ENCODE measurements at places on chromosomes 4 and X.

GRCh38 chr4:88158489-88159228 is at the start of gene ABCG2:
ABCG2 (minus strand) TSS chr4:88158639; CDS start chr4:88139995, 18,644 bp downstream.
- H3K36me3 ChIP-seq: no peaks in the 10 kb centered on the region
- H3K27ac ChIP-seq: peak within 1 kb of the TSS; percentile 72
- no peaks in the 10 kb centered on the region for H3K27me3 ChIP-seq
- peak within 1 kb of the TSS; percentile 71 for H3K4me3 ChIP-seq
- peak; percentile 68 for DNase-seq

DNA sequence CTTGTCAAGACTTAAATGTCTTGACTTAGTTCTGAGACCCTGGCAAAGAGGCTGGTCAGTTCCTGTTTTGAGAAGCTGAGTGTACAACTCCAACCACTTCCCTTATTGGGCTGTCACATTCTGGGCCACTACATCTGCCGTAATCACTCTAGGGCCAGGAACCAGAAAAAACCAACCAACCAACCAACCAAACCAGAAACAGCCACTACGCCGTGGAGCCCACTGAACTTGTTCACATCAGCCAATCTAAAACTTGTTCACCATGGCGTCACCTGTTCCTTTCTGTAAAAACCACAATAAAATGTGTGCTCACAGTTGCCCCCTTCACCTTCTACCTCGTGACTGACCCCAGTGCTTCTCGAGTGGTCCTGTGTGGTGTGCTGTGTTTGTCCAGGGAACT is 107.3 kb downstream of the JADE1 start:
- peaks cover 8% of the 10 kb centered on the region for H3K4me1 ChIP-seq
- peak overlapping the region; percentile 59 for H3K27ac ChIP-seq
- H3K4me3 ChIP-seq: no peak overlapping the region
- peak; percentile 56 for DNase-seq

DNA sequence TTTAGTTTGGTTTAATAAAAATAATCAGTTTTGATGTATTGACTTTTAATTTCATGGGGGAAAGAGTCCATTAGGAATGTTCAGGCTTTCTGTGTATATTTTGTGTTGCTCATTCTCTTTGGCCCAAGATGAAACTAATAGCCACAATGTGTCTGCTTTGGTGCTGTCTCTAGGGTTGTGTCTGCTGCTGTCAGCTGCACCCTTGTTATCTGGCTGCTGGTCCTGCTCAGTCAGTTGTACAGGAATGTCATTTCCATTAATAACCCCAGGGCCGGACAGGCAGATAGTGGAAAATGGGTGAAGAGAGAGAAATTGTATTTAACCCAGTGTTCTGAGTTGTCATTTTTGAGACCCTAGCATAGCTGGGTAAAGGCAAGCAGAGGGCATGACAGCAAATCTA is 115.1 kb downstream of the PHEX start:
- H3K27ac ChIP-seq: no peak overlapping the region
- no peaks in the 10 kb centered on the region for H3K4me1 ChIP-seq
- H3K27me3 ChIP-seq: no peaks in the 10 kb centered on the region
- DNase-seq: no peak
- no peak overlapping the region for H3K4me3 ChIP-seq

DNA sequence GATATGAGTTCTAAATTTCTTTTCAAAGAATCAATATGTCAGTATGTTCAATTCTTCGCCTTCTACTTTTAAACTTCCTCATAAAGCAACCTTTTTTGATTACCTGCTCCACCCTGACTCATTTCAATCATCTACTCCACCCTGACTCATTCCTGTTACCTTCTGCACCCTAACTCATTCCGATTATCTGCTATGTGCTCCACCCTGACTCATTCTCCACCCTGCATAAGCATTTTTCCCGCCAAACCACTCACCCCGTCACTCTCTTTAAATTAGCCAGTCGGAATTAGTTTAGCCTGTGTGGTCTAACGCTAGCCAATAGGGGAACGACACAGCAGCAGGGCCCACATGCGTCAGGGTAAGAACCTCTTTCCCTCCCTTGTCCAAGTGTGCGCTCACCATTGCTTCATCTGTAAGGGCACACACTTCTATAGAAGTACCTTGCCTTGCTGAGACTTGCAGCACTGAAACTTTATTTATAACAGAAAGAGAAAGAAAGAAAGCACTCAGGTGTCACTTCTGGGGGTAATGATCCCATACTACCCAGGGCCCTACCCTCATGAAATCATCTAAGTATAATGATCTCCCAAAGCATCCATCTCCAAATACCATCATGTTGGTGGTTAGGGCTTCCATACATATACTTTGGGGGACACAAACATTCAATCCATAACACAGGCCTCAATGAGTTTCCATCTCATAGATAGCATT is 875.2 kb downstream of the RAPGEF2 start:
- H3K4me3 ChIP-seq: no peak overlapping the region
- H3K27ac ChIP-seq: no peak overlapping the region
- no peaks in the 10 kb centered on the region for H3K27me3 ChIP-seq
- no peak for DNase-seq
- H3K4me1 ChIP-seq: no peaks in the 10 kb centered on the region
- no peaks in the 10 kb centered on the region for H3K36me3 ChIP-seq

- H3K27me3 ChIP-seq: no peaks in the 10 kb centered on the region
- no peak for DNase-seq
- H3K36me3 ChIP-seq: no peaks in the 10 kb centered on the region
- H3K4me1 ChIP-seq: no peaks in the 10 kb centered on the region
These were observed 225.8 kb downstream of the STK32B start for GRCh38 chr4:5277079-5277478.

- no peaks in the 10 kb centered on the region for H3K27me3 ChIP-seq
- no peak overlapping the region for H3K4me3 ChIP-seq
- H3K27ac ChIP-seq: no peak overlapping the region
- H3K4me1 ChIP-seq: no peaks in the 10 kb centered on the region
- DNase-seq: no peak
These were observed 145.7 kb downstream of the VSIG4 start for GRCh38 chrX:65894133-65894532.

GRCh38 chr4:2646396-2647149 is 109.6 kb downstream of the TNIP2 start:
- H3K27me3 ChIP-seq: no peaks in the 10 kb centered on the region
- H3K27ac ChIP-seq: no peak overlapping the region
- H3K4me3 ChIP-seq: no peak overlapping the region
- peak; percentile 34 for DNase-seq
- no peaks in the 10 kb centered on the region for H3K4me1 ChIP-seq
- peaks cover 80% of the 10 kb centered on the region for H3K36me3 ChIP-seq

DNA sequence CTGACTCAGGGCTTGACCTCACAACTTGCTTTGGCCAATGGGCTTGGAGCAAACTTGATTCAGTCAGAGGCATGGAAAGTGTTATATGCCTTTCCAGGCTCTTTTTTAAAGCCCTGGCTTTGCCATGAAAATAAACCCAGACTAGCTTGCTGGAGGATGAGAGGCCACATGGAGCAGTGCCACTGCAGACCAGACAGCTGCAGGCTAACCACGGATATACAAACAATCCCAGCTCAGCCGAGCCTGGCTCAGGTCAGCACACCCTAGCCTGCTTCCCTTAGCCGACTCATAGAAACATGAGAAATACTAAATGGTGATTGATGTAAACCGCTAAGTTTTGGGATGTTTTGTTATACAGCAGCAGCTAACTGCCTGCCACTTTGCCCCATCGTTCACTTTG is 345.1 kb downstream of the ARHGAP10 start:
- H3K27me3 ChIP-seq: no peaks in the 10 kb centered on the region
- no peak overlapping the region for H3K4me3 ChIP-seq
- H3K4me1 ChIP-seq: no peaks in the 10 kb centered on the region
- H3K36me3 ChIP-seq: peaks cover 37% of the 10 kb centered on the region

DNA sequence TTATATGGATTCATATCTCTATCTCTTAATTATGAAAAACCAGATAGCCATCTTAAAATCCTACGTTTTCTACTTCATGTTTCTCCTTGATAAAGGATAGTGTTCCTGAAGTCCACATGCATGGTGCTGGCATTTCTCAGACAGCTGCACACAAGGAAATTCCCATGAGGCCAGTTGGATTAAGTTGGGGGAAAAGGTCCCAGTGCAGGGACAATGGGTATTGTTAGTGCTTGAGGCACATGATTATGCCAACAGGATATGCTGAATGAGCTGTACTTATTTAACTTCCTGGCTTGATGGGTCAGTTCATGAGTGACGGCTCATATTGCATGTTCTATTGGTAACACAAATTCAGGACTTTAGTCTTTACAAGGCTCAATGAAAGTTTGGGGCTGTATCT is 913.9 kb upstream of the NDST4 start:
- no peak overlapping the region for H3K4me3 ChIP-seq
- DNase-seq: no peak
- H3K36me3 ChIP-seq: no peaks in the 10 kb centered on the region
- no peaks in the 10 kb centered on the region for H3K4me1 ChIP-seq
- H3K27ac ChIP-seq: no peak overlapping the region

DNA sequence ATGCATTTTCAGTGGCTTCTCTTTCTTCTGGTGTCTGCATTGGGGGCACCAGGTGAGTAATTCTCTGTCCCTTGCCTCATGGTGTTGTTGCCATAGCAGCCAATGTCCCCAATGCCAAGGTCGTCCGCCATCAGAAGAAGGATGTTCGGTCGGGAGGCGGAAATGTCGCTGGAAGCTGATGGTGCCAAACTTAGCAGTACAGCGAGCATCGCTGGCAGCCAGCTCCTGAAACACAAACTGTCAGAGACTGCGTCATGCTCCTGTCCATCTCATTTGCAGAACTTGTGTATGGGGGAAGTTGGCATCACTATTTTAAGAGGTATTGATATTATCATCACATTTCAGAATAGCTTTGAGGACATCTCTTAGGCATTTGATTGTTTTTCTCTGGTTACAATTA is 29.1 kb upstream of the ARSD start:
- no peak for DNase-seq
- no peak overlapping the region for H3K4me3 ChIP-seq
- no peak overlapping the region for H3K27ac ChIP-seq
- no peaks in the 10 kb centered on the region for H3K27me3 ChIP-seq

DNA sequence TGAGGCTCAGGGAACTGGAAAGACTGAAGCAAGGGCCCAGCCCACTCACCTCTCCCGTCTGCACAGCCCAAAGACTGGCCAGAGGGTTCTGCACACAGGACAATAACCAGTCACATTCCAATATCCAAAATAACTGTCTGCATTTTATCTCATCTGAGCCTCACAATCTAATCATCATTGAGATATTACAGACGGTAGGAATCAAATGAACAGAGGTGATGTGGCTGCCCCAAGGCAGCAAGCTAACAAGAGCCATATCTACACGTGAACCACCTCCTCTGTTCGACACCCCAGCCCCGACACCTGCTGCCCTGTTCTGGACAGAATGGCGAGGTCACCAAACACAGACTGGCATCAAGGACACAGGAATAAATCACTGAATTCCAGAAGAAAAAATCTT is 60.5 kb downstream of the AFAP1 start:
- peaks cover 9% of the 10 kb centered on the region for H3K4me1 ChIP-seq
- DNase-seq: no peak
- H3K4me3 ChIP-seq: no peak overlapping the region
- no peak overlapping the region for H3K27ac ChIP-seq
- H3K27me3 ChIP-seq: no peaks in the 10 kb centered on the region

DNA sequence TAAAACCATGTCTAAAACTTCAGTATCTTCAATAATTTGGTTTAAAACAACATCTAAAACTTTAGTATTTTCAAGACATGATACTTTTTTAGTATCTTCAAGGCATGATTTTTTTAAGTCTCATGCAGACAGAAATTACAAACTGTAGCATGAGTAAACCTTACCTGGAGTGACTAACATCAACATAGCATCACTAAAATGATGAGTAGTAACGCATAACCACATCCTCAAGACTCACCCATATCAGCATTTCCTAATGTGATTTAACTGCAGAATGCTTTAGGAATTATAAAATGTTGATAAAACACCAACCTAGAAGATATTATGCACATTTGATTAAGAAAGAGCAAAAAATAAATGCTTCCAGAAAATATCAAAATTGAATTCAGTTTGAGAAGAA is 19.7 kb upstream of the EDNRA start:
- H3K4me1 ChIP-seq: no peaks in the 10 kb centered on the region
- no peak overlapping the region for H3K27ac ChIP-seq
- no peak overlapping the region for H3K4me3 ChIP-seq
- H3K27me3 ChIP-seq: no peaks in the 10 kb centered on the region
- no peaks in the 10 kb centered on the region for H3K36me3 ChIP-seq
- no peak for DNase-seq

GRCh38 chr4:123418351-123418931 is 21.8 kb downstream of the SPRY1 start:
- H3K4me1 ChIP-seq: peaks cover 31% of the 10 kb centered on the region
- no peaks in the 10 kb centered on the region for H3K27me3 ChIP-seq
- H3K27ac ChIP-seq: peak overlapping the region; percentile 52
- no peak overlapping the region for H3K4me3 ChIP-seq
- DNase-seq: no peak

GRCh38 chrX:150255441-150256296 is 107.4 kb upstream of the MAMLD1 start:
- H3K36me3 ChIP-seq: no peaks in the 10 kb centered on the region
- no peaks in the 10 kb centered on the region for H3K4me1 ChIP-seq
- no peak for DNase-seq
- no peak overlapping the region for H3K27ac ChIP-seq
- no peak overlapping the region for H3K4me3 ChIP-seq
- H3K27me3 ChIP-seq: no peaks in the 10 kb centered on the region

- H3K4me1 ChIP-seq: no peaks in the 10 kb centered on the region
- no peak overlapping the region for H3K4me3 ChIP-seq
- no peaks in the 10 kb centered on the region for H3K36me3 ChIP-seq
- no peaks in the 10 kb centered on the region for H3K27me3 ChIP-seq
- DNase-seq: no peak
- H3K27ac ChIP-seq: no peak overlapping the region
These were observed 175.1 kb upstream of the GRID2 start for GRCh38 chr4:92128676-92129075.

GRCh38 chrX:40975951-40976350 is 109.3 kb upstream of the USP9X start:
- H3K27ac ChIP-seq: no peak overlapping the region
- no peak for DNase-seq
- no peaks in the 10 kb centered on the region for H3K4me1 ChIP-seq

DNA sequence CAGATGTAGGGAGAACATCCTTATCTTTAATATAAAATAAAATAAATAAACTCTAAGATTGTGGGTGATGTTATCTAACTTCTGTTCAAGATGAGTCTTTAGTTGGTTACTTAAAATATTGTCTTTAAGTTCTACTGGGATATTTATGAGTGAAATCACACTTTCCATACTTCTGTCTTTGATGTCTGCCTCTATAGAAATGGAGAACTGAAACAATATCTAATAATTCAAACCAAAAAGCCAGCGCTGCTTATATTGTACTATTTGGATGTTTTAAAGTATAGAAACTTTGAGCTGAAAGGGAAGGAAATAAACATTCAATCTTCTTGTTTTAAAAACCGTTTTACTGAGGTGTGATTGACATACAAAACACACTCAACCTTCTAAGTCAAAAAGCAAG is 44.8 kb upstream of the RPS6KA3 start:
- no peaks in the 10 kb centered on the region for H3K4me1 ChIP-seq
- H3K27me3 ChIP-seq: no peaks in the 10 kb centered on the region
- no peaks in the 10 kb centered on the region for H3K36me3 ChIP-seq
- no peak overlapping the region for H3K4me3 ChIP-seq
- DNase-seq: no peak
- H3K27ac ChIP-seq: no peak overlapping the region
